ENCODE measurements at places on chromosomes 1 and 21. TPM values are rescaled to one million over a fixed set of nuclear protein-coding genes. Genes with fewer than 3 reads are reported as not detected.

RGS18 gene
- total RNA-seq, result 0.79 TPM

CHD1L gene
- 82.2 TPM for total RNA-seq

IFFO2 gene
- total RNA-seq, result 13.7 TPM

TSPAN2 gene
- total RNA-seq, result 1.2 TPM

DNAJC28 gene
- total RNA-seq, result 0.75 TPM

NGF gene
- total RNA-seq, result not detected

OPRD1 gene
- total RNA-seq, result not detected

OR2L8 gene
- not detected for total RNA-seq

ERVH48-1 gene
- not detected for total RNA-seq

CEP85 gene
- 56.3 TPM for total RNA-seq

AIRE gene
- total RNA-seq, result 0.33 TPM

GLIS1 gene
- total RNA-seq, result not detected

KRTAP20-3 gene
- not detected for total RNA-seq

HSF2BP gene
- total RNA-seq, result 0.47 TPM

TPTE gene
- total RNA-seq, result not detected

BSND gene
- 0.12 TPM for total RNA-seq

ELF3 gene
- 0.79 TPM for total RNA-seq

CLCA1 gene
- total RNA-seq, result not detected

XCL1 gene
- total RNA-seq, result 46.7 TPM

CNR2 gene
- total RNA-seq, result 0.47 TPM

SPAG17 gene
- total RNA-seq, result not detected

AGMAT gene
- 12.4 TPM for total RNA-seq

FMO3 gene
- total RNA-seq, result not detected

ZSWIM5 gene
- 0.47 TPM for total RNA-seq
